ENCODE measurements at places on chromosomes 13 and 19.

GRCh38 chr13:52374389-52374788 lies 31.6 kb downstream of the THSD1 start:
- no peak for DNase-seq
- H3K4me3 ChIP-seq, result no peak overlapping the region
- H3K27me3 ChIP-seq, result no peaks in the 10 kb centered on the region
- no peak overlapping the region for H3K27ac ChIP-seq

GRCh38 chr13:90896002-90896401 lies 451.5 kb upstream of the MIR17HG start:
- H3K27ac ChIP-seq, result no peak overlapping the region
- H3K27me3 ChIP-seq, result no peaks in the 10 kb centered on the region
- no peak for DNase-seq

- no peak overlapping the region for H3K27ac ChIP-seq
- H3K4me3 ChIP-seq, result no peak overlapping the region
- H3K27me3 ChIP-seq, result no peaks in the 10 kb centered on the region
- no peak for DNase-seq
- H3K36me3 ChIP-seq, result peaks cover 4% of the 10 kb centered on the region
Observed at GRCh38 chr19:46906221-46906620, 45.4 kb downstream of the ARHGAP35 start.

- peaks cover 59% of the 10 kb centered on the region for H3K4me1 ChIP-seq
- H3K27me3 ChIP-seq, result no peaks in the 10 kb centered on the region
- DNase-seq, result peak; percentile 28
- peak overlapping the region; percentile 82 for H3K4me3 ChIP-seq
- H3K36me3 ChIP-seq, result peaks cover 33% of the 10 kb centered on the region
- peak overlapping the region; percentile 91 for H3K27ac ChIP-seq
Observed at GRCh38 chr13:73765651-73766384, 368.4 kb downstream of the KLF12 start.

- H3K27me3 ChIP-seq, result peaks cover 12% of the 10 kb centered on the region
- H3K36me3 ChIP-seq, result no peaks in the 10 kb centered on the region
- H3K4me1 ChIP-seq, result peaks cover 15% of the 10 kb centered on the region
- DNase-seq, result no peak
- H3K27ac ChIP-seq, result peak overlapping the region; percentile 83
Observed at GRCh38 chr13:20219577-20219976, 12.5 kb downstream of the GJB6 start.

DNA sequence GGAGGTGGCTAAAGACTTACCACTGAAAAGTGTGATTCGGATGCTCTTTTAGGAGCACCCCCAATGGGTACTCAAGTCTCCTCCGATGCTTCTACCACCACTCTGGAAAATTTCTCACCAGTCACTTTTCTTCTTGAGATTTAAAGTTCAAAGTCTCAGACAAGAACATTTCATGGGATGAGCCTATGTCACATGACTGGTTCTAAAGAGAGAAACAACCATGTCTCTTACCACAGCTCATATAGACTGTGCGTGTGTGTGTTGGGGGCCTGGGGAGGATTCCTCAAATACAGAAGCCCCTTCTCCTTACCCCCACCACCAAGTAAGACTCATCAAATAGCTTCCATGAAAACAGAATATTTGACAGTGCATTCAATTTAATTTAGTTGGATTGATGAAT lies 181.7 kb upstream of the MIR17HG start:
- no peaks in the 10 kb centered on the region for H3K4me1 ChIP-seq
- H3K36me3 ChIP-seq, result no peaks in the 10 kb centered on the region
- no peak for DNase-seq
- no peak overlapping the region for H3K4me3 ChIP-seq
- H3K27me3 ChIP-seq, result no peaks in the 10 kb centered on the region
- no peak overlapping the region for H3K27ac ChIP-seq

DNA sequence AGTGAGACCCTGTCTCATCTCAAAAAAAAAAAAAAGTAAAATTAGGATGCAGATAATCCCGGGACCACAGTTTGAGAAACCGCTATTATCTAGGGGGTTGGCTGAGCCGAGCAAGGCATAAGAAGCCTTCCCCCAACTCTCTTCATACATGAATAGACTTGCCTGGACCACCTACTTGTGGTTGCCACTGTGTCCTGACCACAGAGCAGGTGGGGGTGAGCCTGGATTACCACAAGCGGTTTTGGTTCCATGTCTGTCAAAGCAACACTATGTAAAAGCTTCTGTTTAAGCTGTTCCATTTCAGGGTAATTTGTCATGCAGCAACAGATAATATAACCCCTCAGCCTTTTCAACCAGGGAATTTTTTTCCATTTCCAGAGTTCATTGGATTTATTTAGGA lies 3.3 kb upstream of the NAPA start:
- peaks cover 53% of the 10 kb centered on the region for H3K4me1 ChIP-seq
- peak overlapping the region; percentile 63 for H3K4me3 ChIP-seq
- peak; percentile 69 for DNase-seq

- DNase-seq, result no peak
- no peaks in the 10 kb centered on the region for H3K27me3 ChIP-seq
- no peaks in the 10 kb centered on the region for H3K4me1 ChIP-seq
- H3K4me3 ChIP-seq, result no peak overlapping the region
- no peaks in the 10 kb centered on the region for H3K36me3 ChIP-seq
Observed at GRCh38 chr13:65159803-65160202, 2070.3 kb downstream of the PCDH9 start.

- H3K4me1 ChIP-seq, result no peaks in the 10 kb centered on the region
- no peak overlapping the region for H3K4me3 ChIP-seq
- no peaks in the 10 kb centered on the region for H3K27me3 ChIP-seq
- DNase-seq, result no peak
- peaks cover 21% of the 10 kb centered on the region for H3K36me3 ChIP-seq
Observed at GRCh38 chr13:75847588-75847987, 211.5 kb downstream of the LMO7 start.

- H3K4me3 ChIP-seq, result no peak overlapping the region
- H3K4me1 ChIP-seq, result peaks cover 5% of the 10 kb centered on the region
- H3K27ac ChIP-seq, result no peak overlapping the region
- no peak for DNase-seq
Observed at GRCh38 chr19:6577476-6578125, 13.3 kb downstream of the CD70 start.

DNA sequence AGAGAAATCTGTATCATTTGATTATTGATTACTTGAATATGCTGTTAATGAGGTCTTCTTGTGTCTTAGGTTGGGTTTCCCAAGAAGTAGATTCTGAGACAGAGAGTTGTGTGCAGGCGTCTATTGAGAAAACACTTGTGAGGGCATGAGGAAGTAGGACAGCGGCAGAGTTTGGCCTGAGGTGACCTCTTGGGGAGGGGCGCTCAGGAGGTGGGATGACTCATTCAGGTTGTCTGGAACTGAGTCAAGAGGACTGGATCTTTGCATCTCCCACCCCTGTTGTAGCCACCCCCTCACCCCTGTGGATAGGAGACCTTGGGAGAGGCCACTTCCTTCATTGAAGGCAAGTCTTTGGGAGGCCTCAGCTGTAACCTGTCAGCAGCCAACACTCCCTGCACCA lies 35.2 kb upstream of the WDFY2 start:
- peaks cover 4% of the 10 kb centered on the region for H3K27me3 ChIP-seq
- no peaks in the 10 kb centered on the region for H3K36me3 ChIP-seq
- peaks cover 16% of the 10 kb centered on the region for H3K4me1 ChIP-seq

- no peaks in the 10 kb centered on the region for H3K27me3 ChIP-seq
- H3K27ac ChIP-seq, result no peak overlapping the region
- peaks cover 11% of the 10 kb centered on the region for H3K4me1 ChIP-seq
- H3K4me3 ChIP-seq, result no peak overlapping the region
- DNase-seq, result no peak
- H3K36me3 ChIP-seq, result no peaks in the 10 kb centered on the region
Observed at GRCh38 chr19:17259934-17260333, 4.6 kb downstream of the USHBP1 start.

DNA sequence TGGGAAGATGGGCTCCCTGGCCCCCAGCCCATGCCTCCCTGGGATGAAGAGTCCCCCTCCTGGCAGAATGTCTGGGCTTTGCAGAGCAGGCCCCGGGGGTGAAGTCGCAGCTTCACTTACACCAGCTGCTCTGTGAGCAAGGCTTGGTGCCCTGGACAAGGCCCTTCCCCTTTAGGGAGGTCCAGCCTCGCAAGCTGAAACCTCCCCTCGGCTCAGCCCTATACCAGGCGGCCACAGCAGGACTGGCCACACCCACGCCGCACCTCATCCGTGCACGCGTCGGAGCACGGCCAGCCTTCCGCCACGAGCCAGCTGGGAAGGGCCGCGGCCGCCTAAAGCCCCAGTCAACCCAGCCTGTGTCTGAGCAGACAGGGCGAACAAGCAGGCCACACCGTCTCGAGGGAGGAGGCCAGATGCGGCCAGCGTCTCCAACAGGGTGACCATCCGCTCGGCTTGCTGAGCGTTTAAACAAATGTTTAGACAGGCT lies 83.2 kb upstream of the MCF2L start:
- H3K4me1 ChIP-seq, result no peaks in the 10 kb centered on the region
- H3K36me3 ChIP-seq, result no peaks in the 10 kb centered on the region
- H3K27me3 ChIP-seq, result no peaks in the 10 kb centered on the region
- no peak overlapping the region for H3K27ac ChIP-seq

GRCh38 chr13:110528911-110529310 lies 32.6 kb downstream of the RAB20 start:
- H3K27ac ChIP-seq, result no peak overlapping the region
- no peak for DNase-seq
- no peaks in the 10 kb centered on the region for H3K36me3 ChIP-seq

GRCh38 chr13:89746554-89746953 lies 1600.9 kb upstream of the MIR17HG start:
- no peak overlapping the region for H3K27ac ChIP-seq
- no peaks in the 10 kb centered on the region for H3K4me1 ChIP-seq
- no peaks in the 10 kb centered on the region for H3K36me3 ChIP-seq

GRCh38 chr13:92074658-92075057 lies 676.2 kb downstream of the GPC5 start:
- no peak overlapping the region for H3K4me3 ChIP-seq
- H3K4me1 ChIP-seq, result no peaks in the 10 kb centered on the region
- DNase-seq, result no peak
- H3K27me3 ChIP-seq, result no peaks in the 10 kb centered on the region
- no peaks in the 10 kb centered on the region for H3K36me3 ChIP-seq

DNA sequence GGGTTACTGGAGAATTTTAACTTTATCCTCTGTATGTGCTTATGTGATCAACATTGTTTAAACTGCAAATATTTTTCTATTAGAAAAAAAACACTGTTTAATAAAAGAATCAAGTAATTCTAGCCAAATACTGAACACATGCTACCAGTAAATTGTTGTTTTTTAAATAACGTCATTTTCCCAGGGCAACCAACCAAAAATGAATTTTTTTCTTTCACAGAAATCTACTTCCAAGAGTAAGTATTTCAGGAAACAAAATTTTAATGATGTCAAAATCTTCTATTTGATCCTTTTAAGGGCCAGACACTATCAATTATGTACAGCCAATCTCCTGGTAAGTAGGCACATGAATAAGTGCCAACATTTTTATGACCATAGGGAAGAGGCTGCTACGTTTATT lies 57.1 kb downstream of the TUBGCP3 start:
- H3K36me3 ChIP-seq, result no peaks in the 10 kb centered on the region
- H3K4me1 ChIP-seq, result peaks cover 8% of the 10 kb centered on the region
- H3K4me3 ChIP-seq, result no peak overlapping the region
- no peak for DNase-seq
- H3K27me3 ChIP-seq, result no peaks in the 10 kb centered on the region
- no peak overlapping the region for H3K27ac ChIP-seq

GRCh38 chr13:40026741-40027140 lies 371.3 kb downstream of the COG6 start:
- DNase-seq, result peak; percentile 66
- H3K27me3 ChIP-seq, result peaks cover 28% of the 10 kb centered on the region
- H3K4me1 ChIP-seq, result peaks cover 24% of the 10 kb centered on the region
- H3K27ac ChIP-seq, result peak overlapping the region; percentile 65
- peak overlapping the region; percentile 67 for H3K4me3 ChIP-seq

- H3K4me1 ChIP-seq, result no peaks in the 10 kb centered on the region
- no peak overlapping the region for H3K27ac ChIP-seq
- no peaks in the 10 kb centered on the region for H3K27me3 ChIP-seq
- no peak overlapping the region for H3K4me3 ChIP-seq
- no peak for DNase-seq
Observed at GRCh38 chr13:94641409-94641941, 39.8 kb downstream of the GPR180 start.

- no peaks in the 10 kb centered on the region for H3K36me3 ChIP-seq
- H3K27me3 ChIP-seq, result no peaks in the 10 kb centered on the region
- no peaks in the 10 kb centered on the region for H3K4me1 ChIP-seq
- H3K4me3 ChIP-seq, result no peak overlapping the region
- DNase-seq, result no peak
Observed at GRCh38 chr13:100298691-100299090, 209.8 kb downstream of the PCCA start.

DNA sequence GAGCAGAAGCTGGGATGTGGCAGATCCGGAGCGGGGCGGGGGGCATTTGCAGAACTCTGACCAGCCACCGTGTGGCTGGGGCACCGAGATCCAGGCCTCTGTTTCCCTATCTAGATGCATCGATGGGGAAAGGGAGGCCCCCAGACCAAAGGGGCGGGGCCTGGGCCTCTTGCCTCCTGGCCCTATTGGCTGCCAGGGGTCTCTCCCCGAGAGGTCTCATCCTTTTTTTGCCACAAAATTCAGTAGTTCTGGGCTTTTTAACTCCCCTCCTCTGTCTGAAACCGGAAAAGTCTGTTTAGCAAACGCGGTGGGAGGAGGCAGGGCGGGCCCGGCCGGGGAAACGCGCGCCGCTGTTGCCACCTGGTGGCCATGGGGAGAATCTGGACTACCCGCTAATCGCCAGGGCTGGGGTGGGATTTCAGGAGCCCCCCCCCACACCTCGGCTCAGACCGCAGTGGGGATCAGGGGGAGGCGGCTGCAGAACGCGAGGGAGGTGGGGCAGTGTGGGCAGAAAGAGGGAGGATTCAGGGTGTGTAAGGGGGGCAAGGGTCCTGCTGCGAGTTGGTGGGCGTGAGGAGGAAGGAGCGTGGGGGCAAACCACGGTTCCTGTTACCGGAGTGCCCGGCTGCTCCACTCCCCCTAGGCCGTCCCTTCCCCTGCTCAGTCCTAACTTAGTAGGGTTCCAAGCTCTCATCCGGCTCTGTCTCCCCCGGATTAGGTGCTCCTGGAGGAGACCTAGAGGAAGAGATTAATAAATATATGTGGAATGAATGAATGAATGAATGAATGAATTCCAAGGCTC lies 28.3 kb downstream of the IL12RB1 start:
- H3K27me3 ChIP-seq, result no peaks in the 10 kb centered on the region
- H3K4me3 ChIP-seq, result peak overlapping the region; percentile 40
- peak; percentile 71 for DNase-seq
- peak overlapping the region; percentile 79 for H3K27ac ChIP-seq
- H3K36me3 ChIP-seq, result peaks cover 27% of the 10 kb centered on the region

DNA sequence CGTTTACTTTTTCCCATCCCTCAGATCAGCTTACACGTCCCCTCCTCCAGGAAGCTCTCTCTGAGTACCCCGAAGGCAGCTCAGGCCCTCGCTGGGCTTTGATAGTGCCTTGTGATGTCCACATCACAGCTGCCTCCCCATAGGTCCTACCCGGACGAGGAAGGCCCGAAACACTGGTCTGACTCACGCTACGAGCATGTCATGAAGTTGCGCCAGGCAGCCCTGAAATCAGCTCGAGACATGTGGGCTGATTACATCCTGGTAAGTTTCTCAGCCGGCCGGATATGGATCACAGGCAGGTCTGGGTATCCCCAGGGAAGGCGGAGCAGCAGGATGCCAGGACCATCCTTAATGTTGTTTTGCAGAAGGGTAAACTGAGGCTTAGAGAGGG lies 4.8 kb downstream of the COLGALT1 start:
- peaks cover 5% of the 10 kb centered on the region for H3K4me1 ChIP-seq
- DNase-seq, result no peak
- no peak overlapping the region for H3K4me3 ChIP-seq
- peaks cover 33% of the 10 kb centered on the region for H3K36me3 ChIP-seq

- no peak for DNase-seq
- H3K27ac ChIP-seq, result no peak overlapping the region
- H3K4me1 ChIP-seq, result no peaks in the 10 kb centered on the region
- no peaks in the 10 kb centered on the region for H3K27me3 ChIP-seq
Observed at GRCh38 chr19:5130371-5131030, 161.6 kb downstream of the KDM4B start.
